A673 (cell line): ENCODE measurements at places on chromosomes 16 and 17. TPM values are rescaled to one million over a fixed set of nuclear protein-coding genes. Genes with fewer than 3 reads are reported as not detected.
A peak's percentile ranks its signal among the peaks of the same experiment; 100 is the strongest.

Gene LRRC37A
- 3.0 and 3.4 TPM in 2 replicates for total RNA-seq

Gene AKTIP
- total RNA-seq: 15.0 and 20.3 TPM in 2 replicates

DNA sequence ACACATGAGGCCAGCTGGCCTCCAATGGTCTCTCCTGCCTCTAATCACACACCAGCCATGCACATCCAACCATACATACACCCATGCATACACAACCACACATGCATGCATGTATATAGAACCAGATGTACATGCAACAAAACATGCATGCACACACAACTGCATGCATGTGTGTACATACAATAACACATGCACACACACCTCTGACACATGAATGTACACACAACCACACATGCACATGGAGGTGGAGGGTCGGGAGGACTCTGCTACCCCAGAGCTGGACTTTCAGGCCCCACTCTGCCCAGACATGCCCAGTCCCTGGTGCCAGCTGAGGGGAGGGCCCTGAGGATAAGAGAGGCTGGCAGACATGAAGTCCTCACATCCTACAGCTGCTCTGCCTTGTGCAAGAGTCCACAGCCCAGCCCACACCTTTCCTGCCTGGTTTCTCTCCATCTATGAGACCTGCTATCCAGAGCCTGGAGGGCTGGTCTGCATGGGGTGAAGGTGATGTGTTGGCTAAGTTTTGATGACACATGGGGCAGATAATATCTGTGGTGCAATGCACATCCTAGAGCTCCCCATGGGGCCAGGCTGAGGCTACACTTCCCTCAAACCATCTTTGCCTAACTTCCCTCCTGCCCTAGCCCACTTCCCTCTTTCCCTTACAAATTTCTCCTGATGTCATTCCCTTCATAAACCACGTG lies 50.9 kb upstream of the SDK2 start:
- no peaks in the 10 kb centered on the region for H3K4me1 ChIP-seq
- H3K36me3 ChIP-seq: no peaks in the 10 kb centered on the region
- peaks cover 5% of the 10 kb centered on the region for H3K27me3 ChIP-seq
- no peak for DNase-seq

Gene MT1F
- total RNA-seq: 7.7 and 26.9 TPM in 2 replicates

DNA sequence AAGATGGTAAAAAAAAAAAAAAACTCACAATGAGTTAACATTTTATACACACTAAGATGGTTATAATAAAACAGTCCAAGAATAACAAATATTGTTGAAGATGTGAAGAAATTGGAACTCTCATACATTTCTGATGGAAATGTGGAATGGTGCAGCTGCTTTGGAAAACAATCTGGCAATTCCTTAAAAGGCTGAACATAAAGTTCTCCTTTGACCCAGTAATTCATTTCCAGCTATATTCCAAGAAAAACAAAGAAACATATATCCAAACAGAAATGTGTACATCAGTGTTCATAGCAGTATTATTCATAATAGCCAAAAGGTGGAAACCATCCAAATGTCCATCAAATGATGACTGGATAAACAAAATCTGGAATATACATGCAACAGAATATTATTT lies 97.3 kb upstream of the NETO2 start:
- H3K4me1 ChIP-seq: no peaks in the 10 kb centered on the region
- H3K27me3 ChIP-seq: no peaks in the 10 kb centered on the region
- no peaks in the 10 kb centered on the region for H3K36me3 ChIP-seq
- no peak for DNase-seq

GRCh38 chr17:17096438-17097178 lies 54.4 kb downstream of the MPRIP start:
- peak overlapping the region; percentile 59 for H3K27ac ChIP-seq
- no peaks in the 10 kb centered on the region for H3K27me3 ChIP-seq
- peaks cover 4% of the 10 kb centered on the region for H3K36me3 ChIP-seq
- peaks cover 29% of the 10 kb centered on the region for H3K4me1 ChIP-seq
- no peak overlapping the region for H3K4me3 ChIP-seq
- no peak for DNase-seq

DNA sequence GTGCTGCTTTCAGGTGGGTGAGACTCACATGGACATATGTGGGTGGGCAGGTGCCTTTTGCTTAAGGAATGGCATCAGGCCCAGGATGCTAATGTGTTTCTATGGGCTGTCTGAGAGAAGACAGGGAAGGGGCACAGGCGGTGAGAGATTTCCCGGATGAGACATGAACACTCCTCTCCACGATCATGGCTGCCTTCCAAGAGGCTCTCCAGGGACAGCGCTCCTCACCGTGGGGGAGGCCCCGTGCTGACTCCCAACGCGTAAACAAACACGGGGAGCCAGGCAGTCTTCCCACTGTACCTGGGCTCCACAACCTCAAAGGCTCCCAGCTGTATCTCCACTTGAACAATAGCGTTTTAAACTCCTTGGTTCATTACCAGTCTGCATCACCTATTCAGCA lies 42.8 kb downstream of the CDK5R1 start:
- no peaks in the 10 kb centered on the region for H3K27me3 ChIP-seq
- no peaks in the 10 kb centered on the region for H3K4me1 ChIP-seq
- no peak overlapping the region for H3K27ac ChIP-seq
- no peaks in the 10 kb centered on the region for H3K36me3 ChIP-seq
- H3K4me3 ChIP-seq: no peak overlapping the region
- no peak for DNase-seq

DNA sequence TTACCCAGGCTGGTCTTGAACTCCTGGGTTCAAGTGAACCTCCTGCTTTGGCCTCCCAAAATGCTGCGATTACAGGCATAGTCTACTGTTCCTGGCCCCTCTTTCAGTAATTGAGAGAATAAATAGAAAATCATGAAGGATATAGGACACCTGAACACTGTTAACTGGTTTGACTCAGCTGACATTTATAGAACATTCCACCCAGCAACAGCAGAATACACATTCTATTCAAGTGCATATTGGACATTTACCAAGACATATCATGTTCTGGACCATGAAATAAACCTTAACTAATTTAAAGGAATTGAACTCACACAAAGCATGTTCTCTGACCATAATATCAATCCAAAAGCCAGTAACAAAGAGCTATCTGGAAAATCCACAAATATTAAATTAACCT lies 19.8 kb upstream of the BAIAP2 start:
- H3K4me3 ChIP-seq: no peak overlapping the region
- no peaks in the 10 kb centered on the region for H3K36me3 ChIP-seq

GRCh38 chr17:50501054-50501453 lies 7.2 kb upstream of the MYCBPAP start:
- no peak overlapping the region for H3K4me3 ChIP-seq
- no peaks in the 10 kb centered on the region for H3K4me1 ChIP-seq
- peak; percentile 40 for DNase-seq
- no peaks in the 10 kb centered on the region for H3K27me3 ChIP-seq
- H3K27ac ChIP-seq: no peak overlapping the region

GRCh38 chr17:51322390-51323029 lies 62.2 kb downstream of the UTP18 start:
- no peak overlapping the region for H3K4me3 ChIP-seq
- H3K27ac ChIP-seq: no peak overlapping the region
- H3K4me1 ChIP-seq: no peaks in the 10 kb centered on the region
- H3K27me3 ChIP-seq: peaks cover 17% of the 10 kb centered on the region
- H3K36me3 ChIP-seq: no peaks in the 10 kb centered on the region

Gene MYH2
- total RNA-seq: 0.54 and 1.9 TPM in 2 replicates

DNA sequence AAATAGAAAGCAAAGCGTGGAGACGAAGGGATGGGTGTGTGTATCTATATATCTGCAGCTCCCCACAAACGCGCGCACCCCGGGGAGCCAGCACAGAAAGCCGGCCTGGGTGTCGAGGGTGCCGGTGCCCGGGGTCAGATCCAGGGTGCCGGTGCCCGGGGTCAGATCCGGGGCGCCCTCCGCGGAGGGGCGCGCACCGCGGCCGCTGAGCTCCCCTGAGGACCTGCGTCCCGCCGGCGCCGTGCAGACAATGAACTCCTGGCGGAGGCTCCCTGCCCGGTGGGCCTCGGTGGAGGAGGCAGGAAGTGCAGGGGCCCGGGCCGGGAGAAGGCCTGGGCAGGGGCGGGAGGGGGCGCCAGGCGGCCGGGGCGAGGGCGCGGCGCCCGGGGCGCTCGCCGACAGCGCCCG lies 1.1 kb downstream of the ZNF423 start:
- H3K27me3 ChIP-seq: no peaks in the 10 kb centered on the region
- peak overlapping the region; percentile 77 for H3K4me3 ChIP-seq
- H3K27ac ChIP-seq: peak overlapping the region; percentile 66
- H3K36me3 ChIP-seq: no peaks in the 10 kb centered on the region

DNA sequence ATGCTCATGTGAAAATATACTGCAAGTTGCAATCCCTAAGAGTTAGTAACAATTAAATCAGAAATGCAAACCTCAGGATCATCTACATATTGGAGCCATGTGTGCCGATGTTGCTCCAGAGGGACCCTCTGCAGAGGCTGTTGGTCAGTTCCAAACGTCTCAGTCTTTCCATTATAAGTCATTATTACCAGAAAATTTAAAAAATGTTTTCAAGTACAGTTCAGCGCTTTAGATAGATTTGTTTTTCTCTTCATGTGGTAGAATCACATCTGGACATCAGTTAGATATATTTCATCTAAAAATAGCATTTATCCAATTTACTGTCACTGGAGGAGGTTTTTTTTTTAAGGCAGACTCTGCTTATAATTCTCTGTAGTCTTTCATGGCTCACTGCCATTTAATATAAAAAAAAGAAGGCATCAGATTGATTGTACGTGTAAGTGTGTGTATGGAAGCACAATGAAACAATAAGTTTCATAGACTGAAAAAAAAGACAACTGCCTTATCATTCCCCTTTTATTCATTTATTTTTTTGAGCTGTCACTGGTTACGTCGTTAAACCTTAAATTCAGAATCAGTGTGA lies 46.1 kb upstream of the MARCHF10 start:
- peaks cover 5% of the 10 kb centered on the region for H3K27me3 ChIP-seq
- H3K4me3 ChIP-seq: no peak overlapping the region
- H3K27ac ChIP-seq: no peak overlapping the region
- no peaks in the 10 kb centered on the region for H3K4me1 ChIP-seq

- H3K27ac ChIP-seq: no peak overlapping the region
- DNase-seq: peak; percentile 90
- no peak overlapping the region for H3K4me3 ChIP-seq
Observed at GRCh38 chr17:54408731-54409130, 491.9 kb upstream of the TOM1L1 start.

DNA sequence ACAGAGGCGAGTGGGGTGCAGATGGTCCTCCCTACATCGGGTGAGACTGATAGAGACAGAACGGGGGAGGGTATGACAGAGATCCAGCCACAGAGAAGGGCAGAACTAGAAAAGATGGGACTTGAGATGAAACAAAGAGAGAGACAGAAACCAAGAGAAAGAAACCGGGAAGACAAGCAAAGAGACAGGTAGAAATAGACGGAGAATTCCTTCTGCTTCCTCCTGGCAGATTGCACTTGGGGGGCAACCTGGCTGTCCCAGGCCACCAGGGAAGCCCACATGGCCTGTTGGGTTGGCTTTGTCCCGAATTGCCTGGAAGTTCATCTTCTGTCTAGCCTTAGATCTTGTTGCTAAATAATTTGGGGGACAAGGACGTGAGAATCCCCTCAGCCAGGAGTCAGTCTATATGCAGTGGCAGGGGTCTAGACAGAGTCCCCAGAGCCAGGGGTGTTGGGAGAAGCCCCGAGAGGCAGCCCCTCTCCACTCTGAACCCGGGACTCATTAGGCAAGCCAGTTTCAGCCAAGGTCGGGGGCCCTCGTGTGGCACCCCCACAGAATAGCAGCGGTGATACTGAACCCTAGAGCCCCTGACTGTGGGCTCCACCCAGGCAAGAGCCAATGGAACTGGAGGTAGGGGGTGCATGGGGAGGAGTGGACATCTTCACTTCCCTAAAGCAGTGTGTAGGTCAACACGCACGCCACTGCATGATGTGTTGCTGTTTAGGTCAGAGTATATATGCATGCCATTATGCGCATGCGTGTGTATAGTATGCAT lies 627 bp upstream of the TSPOAP1 start:
- H3K4me1 ChIP-seq: peaks cover 15% of the 10 kb centered on the region
- peak; percentile 37 for DNase-seq
- H3K4me3 ChIP-seq: no peak overlapping the region

Gene ADAMTS18
- not detected in 2 replicates for total RNA-seq

GRCh38 chr16:54363766-54364165 lies 77.2 kb upstream of the IRX3 start:
- H3K27ac ChIP-seq: no peak overlapping the region
- no peaks in the 10 kb centered on the region for H3K36me3 ChIP-seq
- H3K4me1 ChIP-seq: peaks cover 6% of the 10 kb centered on the region
- no peak for DNase-seq

Gene MRC2
- 34.3 and 57.1 TPM in 2 replicates for total RNA-seq

GRCh38 chr17:58189436-58190146 lies 2.9 kb upstream of the EPX start:
- no peaks in the 10 kb centered on the region for H3K36me3 ChIP-seq
- peaks cover 12% of the 10 kb centered on the region for H3K4me1 ChIP-seq
- H3K27ac ChIP-seq: no peak overlapping the region
- DNase-seq: peak; percentile 84
- H3K27me3 ChIP-seq: no peaks in the 10 kb centered on the region

Gene TM4SF5
- total RNA-seq: not detected in 2 replicates

- no peak for DNase-seq
- no peaks in the 10 kb centered on the region for H3K27me3 ChIP-seq
- no peak overlapping the region for H3K4me3 ChIP-seq
- H3K36me3 ChIP-seq: no peaks in the 10 kb centered on the region
- no peak overlapping the region for H3K27ac ChIP-seq
- no peaks in the 10 kb centered on the region for H3K4me1 ChIP-seq
Observed at GRCh38 chr17:4617590-4618351, 23.7 kb downstream of the ALOX15 start.

DNA sequence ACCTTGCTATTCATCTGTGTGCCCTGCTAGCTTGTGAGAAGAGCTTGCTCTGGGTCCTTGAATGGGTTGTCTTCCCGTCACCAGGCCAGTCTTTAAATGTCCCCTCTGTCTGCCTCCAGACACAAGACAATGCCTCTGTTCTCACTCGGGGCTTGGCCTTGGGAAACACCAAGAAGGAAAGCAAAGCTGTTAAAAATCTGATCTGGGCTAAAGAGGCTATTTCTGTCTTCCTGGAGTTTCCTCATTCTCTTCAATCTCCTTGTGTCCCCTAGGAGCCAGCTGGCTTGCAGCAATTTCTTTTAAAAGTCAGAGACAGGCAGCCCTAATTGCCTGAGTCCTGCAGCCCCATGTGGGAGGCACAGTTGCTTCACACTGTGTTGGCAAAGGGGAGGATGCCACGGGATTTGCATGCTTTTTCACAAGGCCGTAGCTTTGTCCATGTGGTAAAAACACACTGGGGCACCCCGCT lies 2.5 kb downstream of the DNAI2 start:
- H3K36me3 ChIP-seq: no peaks in the 10 kb centered on the region
- DNase-seq: no peak
- H3K4me3 ChIP-seq: no peak overlapping the region
- peaks cover 3% of the 10 kb centered on the region for H3K27me3 ChIP-seq
- no peak overlapping the region for H3K27ac ChIP-seq
- H3K4me1 ChIP-seq: no peaks in the 10 kb centered on the region
